ENCODE measurements at places on chromosomes 4 and X.

DNA sequence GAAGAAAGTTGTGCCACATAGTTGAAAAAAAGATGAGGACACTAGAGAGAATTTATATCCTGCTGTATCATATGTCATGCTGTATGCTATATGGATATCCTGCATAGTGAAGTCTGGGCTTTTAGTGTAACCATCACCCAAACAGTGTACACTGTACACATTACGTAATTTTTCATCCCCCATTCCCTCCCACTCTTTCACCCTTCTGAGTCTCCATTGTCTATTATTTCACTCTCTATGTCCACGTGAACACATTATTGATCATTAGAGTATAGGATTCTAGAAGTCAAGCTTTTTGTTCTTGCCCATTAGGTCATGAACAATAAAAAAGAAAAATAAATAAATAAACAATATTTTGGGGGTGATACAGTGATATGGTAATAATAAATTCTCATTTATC, 18.0 kb upstream of the FRYL start:
- DNase-seq = no peak

GRCh38 chrX:65502618-65503017, 32.0 kb downstream of the LAS1L start:
- no peak for DNase-seq

GRCh38 chr4:84231539-84232055, 267.5 kb downstream of the NKX6-1 start:
- DNase-seq = no peak

GRCh38 chr4:104860238-104861123, 286.2 kb upstream of the TET2 start:
- DNase-seq = no peak

DNA sequence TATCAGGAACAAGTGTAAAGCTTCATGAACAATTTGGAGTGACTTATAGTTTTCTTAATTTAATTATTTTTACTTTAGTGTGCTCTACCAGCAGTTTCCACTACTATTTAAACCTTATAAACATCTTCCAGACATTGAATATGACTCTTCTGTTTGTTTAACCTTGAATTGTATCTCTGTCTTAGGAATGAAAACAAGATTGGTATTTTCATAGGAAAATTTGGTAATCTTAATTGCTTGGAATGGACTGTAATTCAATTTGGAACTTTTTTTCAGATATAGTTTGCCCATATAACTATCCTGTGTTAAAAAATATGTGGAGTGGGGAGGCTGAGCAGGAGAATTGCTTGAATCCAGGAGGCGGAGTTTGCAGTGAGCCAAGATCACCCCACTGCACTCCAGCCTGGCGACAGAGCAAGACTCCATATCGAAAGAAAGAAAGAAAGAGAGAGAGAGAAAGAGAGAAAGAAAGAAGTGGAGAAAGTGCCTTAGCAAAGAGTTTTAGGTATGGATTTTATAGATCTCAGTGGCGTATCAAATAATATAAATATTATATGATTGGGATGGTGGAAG, 242.4 kb downstream of the BMPR1B start:
- DNase-seq = no peak

GRCh38 chrX:3326681-3327080, 19.8 kb downstream of the MXRA5 start:
- DNase-seq = no peak

- DNase-seq = no peak
Measured at GRCh38 chr4:96183611-96184010, 343.7 kb downstream of the PDHA2 start.

DNA sequence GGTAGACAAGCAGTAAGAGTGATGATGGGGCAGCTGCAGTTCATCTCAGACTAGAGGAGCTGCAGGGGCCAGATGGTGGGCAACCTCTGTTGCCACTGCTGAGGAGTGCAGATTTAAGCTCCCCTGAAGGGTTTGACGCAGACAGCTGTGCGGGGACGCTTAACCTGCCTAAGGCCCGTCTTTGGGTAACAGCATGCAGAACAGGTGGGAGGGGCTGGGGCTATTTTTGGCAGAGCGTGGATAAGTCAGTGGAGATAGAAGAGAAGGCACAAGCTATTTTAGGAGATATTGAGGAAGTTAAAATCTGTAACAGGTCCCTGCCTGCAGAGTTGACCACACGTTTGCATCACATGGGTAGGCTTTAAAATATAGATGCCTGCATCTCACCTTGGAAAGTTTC, 10.5 kb downstream of the CD99 start:
- no peak for DNase-seq

- no peak for DNase-seq
Measured at GRCh38 chr4:89419111-89419695, 111.6 kb upstream of the GPRIN3 start.

GRCh38 chrX:97743014-97743413, 859.3 kb downstream of the RPA4 start:
- no peak for DNase-seq

DNA sequence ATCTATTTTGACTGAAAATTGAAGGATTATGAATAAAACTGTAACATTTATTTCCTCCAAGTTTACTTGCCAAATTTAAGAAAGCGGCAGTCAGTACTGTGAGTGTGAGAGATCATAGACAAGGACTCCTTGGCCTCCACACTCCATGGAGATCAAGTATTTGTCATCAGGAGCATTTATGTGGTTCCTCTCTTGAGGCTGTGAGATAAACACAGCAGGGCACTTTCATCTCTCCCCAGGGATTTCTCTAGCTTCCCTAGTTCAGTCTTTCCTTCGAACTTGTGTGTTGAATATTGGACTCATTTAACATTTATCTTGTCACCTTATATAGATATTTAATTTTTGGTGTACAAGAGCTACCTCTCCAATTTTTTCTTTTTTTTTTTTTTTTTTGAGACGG, 40.8 kb downstream of the PDE5A start:
- DNase-seq = no peak

GRCh38 chr4:40214038-40214437, 17.2 kb downstream of the RHOH start:
- peak; percentile 56 for DNase-seq

- peak; percentile 30 for DNase-seq
Measured at GRCh38 chr4:48780865-48781214, 761 bp upstream of the FRYL start.

GRCh38 chr4:73892966-73893365, 23.8 kb downstream of the CXCL1 start:
- no peak for DNase-seq

DNA sequence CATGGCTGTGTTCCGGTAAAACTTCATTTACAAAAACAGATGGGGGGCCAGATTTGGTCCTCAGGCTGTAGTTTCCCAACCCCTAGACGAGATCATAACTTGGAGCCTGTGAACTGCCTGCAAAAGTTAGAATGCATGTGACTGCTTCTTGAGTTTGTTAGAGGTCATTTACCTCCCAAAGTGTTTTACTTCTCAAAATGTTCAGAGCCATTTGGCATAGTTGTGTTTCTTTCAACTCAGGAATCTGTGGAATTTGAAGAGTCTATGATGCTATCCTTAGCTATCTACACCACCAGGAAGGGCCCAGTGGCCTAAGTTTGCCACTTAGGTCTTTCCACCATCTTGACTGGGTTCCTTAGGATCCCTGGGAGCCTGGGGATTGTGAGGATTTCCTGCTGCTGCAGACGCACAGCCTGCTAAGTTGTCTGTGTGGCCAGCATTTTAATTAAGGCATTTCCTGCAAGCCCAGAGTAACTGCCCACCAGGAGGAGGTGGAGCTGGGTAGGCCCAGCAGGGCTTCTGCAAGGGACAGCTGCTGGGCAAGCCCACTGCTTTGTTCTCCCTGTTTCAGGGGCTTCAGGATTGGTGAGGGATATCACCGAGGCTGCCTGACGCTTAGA, 53.1 kb downstream of the CCNI start:
- DNase-seq = no peak

GRCh38 chrX:40531056-40531826, 49.5 kb upstream of the ATP6AP2 start:
- no peak for DNase-seq

- DNase-seq = no peak
Measured at GRCh38 chr4:83629945-83630721, 94.2 kb downstream of the GPAT3 start.

GRCh38 chrX:9171841-9172463, 138.0 kb upstream of the FAM9B start:
- no peak for DNase-seq

- no peak for DNase-seq
Measured at GRCh38 chr4:150782921-150783320, 201.0 kb downstream of the MAB21L2 start.

DNA sequence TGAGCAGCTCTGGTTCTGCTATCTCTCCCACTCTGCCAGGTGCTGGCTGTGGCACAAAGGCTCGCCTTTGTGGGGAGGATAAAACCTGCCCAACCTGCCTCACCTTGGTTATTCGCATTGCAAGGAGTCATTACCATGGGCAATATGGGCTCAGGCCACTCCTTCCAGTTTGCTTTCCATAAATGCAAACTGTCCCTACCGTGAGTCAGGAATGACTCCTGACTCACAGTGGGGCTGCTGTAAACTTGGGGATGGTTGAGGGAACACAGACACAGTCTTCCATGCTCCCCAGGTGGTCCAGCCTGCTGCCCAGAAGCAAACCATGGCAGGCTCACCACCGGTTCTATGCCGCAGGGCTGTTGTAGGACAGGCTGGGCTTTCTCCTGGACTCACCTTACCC, 36.1 kb downstream of the COQ2 start:
- no peak for DNase-seq

- DNase-seq = no peak
Measured at GRCh38 chr4:183987987-183988392, 82.9 kb downstream of the STOX2 start.

DNA sequence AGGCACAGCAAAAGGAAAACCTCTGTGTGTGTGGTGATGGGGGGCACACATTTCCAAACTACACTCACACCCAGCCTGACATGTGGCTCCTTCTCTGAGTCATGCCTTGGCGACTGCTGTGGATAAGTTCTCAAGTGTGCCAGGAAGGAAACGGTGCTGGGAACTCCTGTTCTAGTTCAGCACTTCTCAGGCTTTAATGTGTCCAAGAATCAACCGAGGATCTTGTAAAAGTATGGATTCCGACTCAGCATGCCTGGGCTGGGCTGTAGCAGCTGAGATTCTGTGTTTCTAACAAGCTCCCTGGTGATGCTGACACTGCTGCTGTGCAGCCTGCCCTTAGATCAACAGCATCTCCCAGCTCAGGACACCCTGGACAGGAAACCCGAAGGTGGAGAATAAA, 20.2 kb downstream of the CLNK start:
- DNase-seq = no peak

GRCh38 chrX:47358387-47359065, 11.9 kb upstream of the ZNF157 start:
- DNase-seq = no peak

DNA sequence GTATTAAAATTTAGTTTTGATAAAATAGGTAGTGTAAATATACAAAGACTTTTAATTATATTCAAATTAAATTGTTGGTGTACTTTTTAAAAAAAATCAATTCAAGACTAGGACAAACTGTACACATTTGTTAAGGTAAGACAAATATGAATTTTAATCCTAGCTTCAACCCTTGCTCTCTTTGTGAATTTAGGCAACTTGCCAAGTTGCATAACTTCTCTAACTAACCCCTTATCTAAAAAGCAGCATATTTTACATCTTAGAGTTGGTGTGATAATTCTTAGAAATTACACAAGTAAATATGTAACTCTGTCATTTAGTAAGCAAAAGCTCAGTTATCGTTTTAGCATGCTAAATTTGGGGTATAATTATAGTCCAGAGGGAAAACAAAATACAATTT, 78.1 kb upstream of the FSTL5 start:
- no peak for DNase-seq

DNA sequence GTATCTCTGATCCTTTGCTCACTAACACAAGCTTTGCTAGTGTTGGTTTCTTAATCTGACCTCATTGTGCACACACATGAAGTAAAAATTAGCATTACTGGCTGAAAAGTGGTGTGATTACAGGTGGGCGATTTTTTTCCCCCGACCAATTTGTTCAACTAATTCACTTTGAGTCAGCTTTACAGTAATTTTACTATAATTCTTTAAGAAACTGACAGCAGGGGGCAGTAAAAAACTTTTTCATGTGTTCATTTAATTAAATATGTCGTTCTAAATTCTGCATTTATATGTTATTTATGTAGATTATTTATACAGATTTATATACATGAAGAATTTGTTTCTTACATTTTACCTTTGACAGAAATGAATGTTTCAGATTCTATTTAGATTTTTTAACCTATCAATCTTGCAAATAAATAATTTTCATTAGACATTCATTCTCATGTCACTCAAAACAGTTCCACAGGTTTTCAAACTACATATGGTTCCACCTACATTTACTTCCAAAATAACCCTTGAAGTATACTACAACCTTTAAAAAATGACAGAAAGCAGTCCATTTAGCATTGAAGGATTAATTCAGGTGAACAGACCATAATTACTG, 17.5 kb downstream of the PALLD start:
- DNase-seq = no peak

GRCh38 chr4:165207016-165207430, 338 bp upstream of the KLHL2 start:
- DNase-seq = no peak

- no peak for DNase-seq
Measured at GRCh38 chr4:76374798-76375197, 46.1 kb downstream of the CCDC158 start.

GRCh38 chr4:125951261-125951887, 636.6 kb downstream of the FAT4 start:
- no peak for DNase-seq

DNA sequence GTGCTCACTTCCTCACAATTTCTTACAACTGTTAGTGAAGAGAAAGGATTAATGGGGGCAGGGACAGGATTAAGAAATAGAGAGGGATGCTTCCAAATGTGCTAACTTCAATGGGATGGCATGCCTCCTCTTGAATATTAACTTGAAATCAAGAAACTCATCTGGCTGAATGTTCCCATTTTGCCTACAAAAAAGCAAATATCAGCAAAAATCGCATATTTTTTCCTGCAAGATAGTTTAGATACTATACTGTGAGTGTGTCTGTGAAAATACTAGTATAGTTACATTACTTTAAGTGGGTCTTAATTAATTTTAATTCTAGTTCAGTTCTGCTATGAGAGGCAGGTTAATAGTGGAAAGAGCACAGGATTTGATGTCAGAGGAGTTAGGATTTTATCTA, 4.9 kb downstream of the PAICS start:
- DNase-seq = no peak

DNA sequence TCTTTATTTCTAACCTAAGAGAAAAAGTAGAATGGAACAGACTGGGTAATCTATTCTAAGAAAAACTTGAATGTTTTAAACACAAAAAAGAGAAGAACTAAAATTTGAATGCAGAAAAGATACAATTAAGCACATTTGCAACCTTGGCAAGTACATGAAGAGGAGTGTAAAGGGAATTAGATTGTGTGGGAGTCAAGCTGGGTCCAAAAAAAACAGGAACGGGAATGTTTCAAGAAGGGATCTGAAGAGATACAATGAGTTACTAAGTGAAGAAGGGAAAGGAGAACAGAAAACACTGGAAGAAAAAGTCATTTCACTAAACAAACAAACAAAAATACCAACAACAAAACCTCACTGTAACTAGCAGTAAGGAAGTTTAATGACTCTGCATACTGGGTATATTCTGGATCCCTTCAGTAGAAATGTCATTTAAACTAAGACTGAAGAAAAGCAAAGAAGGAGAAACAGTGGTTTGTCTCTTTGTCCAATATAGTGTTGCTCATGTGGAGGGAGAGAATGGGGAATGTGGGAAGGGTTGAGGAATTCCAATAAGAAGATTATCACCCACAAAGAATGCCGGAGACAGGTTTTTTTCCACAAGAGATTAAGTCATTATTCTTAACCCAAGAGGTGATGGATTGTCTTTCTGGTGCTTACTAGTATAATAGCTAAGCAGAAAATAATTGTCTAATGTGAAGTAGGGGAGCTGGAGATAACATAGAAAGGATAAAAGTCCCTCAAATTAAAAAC, 50.4 kb upstream of the PTPN13 start:
- DNase-seq = no peak

All from effector CD4-positive, alpha-beta T cell (primary cell).